ENCODE measurements at places on chromosomes 4 and X.

DNA sequence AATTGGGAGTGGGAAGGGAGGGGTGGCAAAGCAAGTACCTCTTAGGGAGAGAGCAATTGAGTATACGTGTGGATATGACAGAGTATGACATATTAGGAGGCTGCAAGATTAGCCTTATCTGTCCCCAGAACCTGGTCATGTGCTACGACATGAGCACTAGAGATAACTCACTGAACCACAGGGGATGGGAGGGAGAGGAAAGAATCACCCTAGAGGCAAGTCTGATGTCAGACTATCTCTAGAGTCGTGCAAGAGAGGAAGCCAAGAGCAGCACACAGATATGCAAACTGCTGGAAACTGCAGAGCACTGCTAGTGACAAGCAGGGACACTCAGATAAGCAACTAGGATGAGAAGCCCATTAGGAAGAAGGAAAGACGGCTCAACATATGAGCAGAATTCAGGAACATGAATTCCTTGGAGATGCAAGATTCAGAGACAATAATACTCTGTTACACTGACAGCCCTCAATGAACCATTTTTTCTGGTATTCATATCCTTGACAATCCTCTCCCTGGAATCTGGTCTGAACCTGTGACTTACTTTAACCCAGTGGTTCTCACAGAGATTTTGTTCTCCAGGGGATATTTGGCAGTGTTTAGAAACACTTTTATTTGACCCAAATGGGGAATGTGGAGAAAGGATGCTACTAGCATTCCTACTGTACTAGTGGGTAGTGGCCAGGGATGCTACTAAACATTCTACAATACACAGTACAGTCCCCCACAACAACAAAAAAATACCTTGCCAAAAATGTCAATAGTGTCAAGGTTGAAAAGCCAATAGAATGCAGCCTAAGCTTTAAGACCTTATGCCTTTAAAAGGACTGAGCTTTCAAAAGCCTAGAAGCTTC is 84.0 kb upstream of the BMP2K start:
- no peak for DNase-seq

DNA sequence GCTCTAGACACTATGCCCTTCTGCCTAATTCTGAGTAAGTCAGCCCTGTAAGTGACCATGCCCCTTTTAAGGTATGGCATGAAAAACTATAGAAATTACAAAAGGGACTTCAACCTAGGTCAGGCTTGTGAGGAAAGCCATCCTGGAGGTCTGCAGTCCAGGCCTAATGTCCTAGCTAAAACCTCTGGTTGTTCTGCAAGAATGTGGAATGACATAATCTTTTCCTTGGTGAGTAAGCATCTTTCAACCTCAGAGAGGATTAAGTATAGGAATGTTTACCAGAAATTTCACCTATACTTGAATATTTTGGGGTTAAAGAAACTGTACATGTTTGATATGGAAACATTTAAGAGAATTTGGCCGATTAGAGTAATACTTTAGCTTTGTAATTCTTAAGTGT is 23.8 kb upstream of the HPSE start:
- no peak for DNase-seq

DNA sequence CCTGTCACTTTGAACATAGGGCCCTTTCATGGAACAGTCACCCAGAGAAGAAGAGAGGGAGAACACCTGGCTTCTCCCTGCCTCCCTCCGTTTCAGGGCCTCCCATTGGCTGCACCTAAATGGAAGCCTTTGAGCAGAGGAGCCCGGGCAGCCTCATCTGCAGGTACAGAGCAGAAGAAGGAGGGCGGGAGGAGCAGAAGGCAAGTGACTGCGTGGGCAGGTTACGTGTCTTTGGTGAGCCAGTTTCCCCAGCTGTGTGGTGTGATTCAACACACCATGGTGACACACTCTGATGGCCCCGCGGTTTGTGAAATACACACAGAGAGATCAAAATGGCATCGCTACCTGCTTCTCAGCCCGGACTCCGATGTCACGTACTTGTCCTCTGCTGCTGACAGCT is 431 bp downstream of the C4orf50 start:
- no peak for DNase-seq

DNA sequence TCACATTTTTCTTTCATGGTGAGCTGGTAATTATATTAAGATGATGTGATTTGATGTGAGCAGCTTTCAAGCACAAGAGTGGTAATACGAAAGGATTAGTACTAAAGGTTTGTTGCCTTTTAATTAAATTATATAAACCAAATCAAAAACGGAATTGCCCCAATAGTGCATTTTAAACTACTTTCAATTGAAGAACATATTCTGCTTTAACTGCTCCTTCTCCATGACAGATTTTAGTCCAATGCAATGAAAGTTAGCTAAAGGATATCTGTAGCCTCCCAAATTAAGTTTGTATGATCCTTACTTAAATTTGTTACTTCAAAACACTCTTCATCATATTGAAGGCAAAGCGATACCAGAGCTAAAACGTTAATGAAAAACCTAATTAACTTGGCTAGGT is 447.1 kb upstream of the AMOT start:
- DNase-seq: no peak

- no peak for DNase-seq
Observed at GRCh38 chr4:131337936-131338335, 1811.2 kb upstream of the PCDH10 start.

GRCh38 chrX:10529344-10529743 is 91.0 kb downstream of the MID1 start:
- DNase-seq: no peak

GRCh38 chrX:89034679-89035078 is 287.7 kb downstream of the CPXCR1 start:
- no peak for DNase-seq

- DNase-seq: no peak
Observed at GRCh38 chrX:133497356-133497755, 82.1 kb upstream of the GPC4 start.

Data from aorta (tissue), 5 donors.